T-cell (primary cell): ENCODE measurements at places on chromosomes 7 and 10. TPM values are rescaled to one million over a fixed set of nuclear protein-coding genes. Genes with fewer than 3 reads are reported as not detected.

Gene FAM237B
- not detected for total RNA-seq

- no peaks in the 10 kb centered on the region for H3K4me1 ChIP-seq
- H3K27me3 ChIP-seq: no peaks in the 10 kb centered on the region
- no peak for DNase-seq
- H3K4me3 ChIP-seq: no peak overlapping the region
- H3K36me3 ChIP-seq: no peaks in the 10 kb centered on the region
Observed at GRCh38 chr10:111556666-111557065, 479.8 kb downstream of the ADRA2A start.

GRCh38 chr7:151857412-151857811 is 19.5 kb downstream of the PRKAG2 start:
- no peaks in the 10 kb centered on the region for H3K4me1 ChIP-seq
- H3K36me3 ChIP-seq: peaks cover 3% of the 10 kb centered on the region
- no peak overlapping the region for H3K27ac ChIP-seq
- no peak overlapping the region for H3K4me3 ChIP-seq

GRCh38 chr7:116798232-116798631 is 64.2 kb upstream of the CAPZA2 start:
- no peaks in the 10 kb centered on the region for H3K27me3 ChIP-seq
- no peaks in the 10 kb centered on the region for H3K36me3 ChIP-seq
- H3K4me3 ChIP-seq: no peak overlapping the region
- DNase-seq: no peak
- no peak overlapping the region for H3K27ac ChIP-seq

GRCh38 chr10:7251696-7252465 is 159.0 kb downstream of the SFMBT2 start:
- H3K27ac ChIP-seq: no peak overlapping the region
- H3K4me1 ChIP-seq: peaks cover 8% of the 10 kb centered on the region
- no peaks in the 10 kb centered on the region for H3K27me3 ChIP-seq
- no peak for DNase-seq

DNA sequence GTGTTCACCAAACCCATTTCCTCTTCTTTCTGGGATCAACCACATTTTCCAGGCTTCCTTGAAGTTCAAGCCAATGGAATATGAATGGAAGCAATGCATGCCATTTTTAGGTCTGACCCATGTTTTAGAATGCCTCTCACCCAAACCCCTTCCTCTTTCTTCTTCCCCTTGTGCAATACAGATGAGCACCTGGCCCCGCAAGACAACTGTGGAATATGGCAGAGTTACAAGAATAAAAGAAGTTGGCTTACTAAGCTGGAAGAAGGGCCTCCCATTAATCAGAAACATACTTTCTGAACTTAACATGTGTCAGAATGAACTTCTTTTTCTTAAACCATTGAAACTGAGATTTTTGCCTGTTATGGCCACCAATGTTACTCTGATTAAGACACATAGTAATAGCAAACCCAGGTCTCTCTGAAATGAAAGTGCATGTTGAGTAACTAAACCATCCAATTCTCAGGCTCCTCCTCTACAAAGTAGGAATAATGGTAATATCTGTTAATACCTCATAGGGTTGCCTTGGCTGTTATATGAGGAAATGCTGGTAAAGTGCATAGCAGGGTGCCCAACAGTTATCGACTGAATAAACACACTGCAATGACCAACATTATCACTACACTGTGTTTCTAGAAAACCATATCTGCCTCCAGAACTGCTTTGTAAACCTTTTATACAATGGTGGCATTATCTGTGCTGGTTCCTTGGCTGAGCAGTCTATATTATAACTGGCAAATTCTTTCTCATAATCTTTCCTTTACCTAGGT is 382.2 kb upstream of the NRP1 start:
- no peak overlapping the region for H3K27ac ChIP-seq
- no peaks in the 10 kb centered on the region for H3K27me3 ChIP-seq
- H3K36me3 ChIP-seq: no peaks in the 10 kb centered on the region
- H3K4me3 ChIP-seq: no peak overlapping the region

DNA sequence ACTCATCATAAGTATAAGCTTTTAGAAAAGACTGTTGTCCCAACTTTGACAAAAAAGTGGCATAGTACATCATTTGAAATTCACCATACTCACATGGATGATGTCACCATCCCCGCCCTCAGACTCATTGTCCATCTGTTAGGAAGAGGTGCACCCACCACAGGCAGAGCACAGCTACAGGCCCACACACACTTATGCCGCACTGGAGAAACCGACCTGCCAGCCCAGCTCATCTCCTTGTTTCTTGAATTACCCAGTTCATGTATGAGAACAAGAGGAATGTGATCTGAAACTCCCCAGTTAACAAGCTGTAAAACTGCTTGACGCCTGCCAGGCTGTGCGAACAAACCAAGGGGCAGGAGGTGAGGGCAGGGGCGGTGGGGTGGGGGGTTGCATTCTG is 312.0 kb downstream of the DPP6 start:
- no peaks in the 10 kb centered on the region for H3K4me1 ChIP-seq
- no peak overlapping the region for H3K4me3 ChIP-seq
- H3K27me3 ChIP-seq: peaks cover 3% of the 10 kb centered on the region
- H3K27ac ChIP-seq: no peak overlapping the region
- no peaks in the 10 kb centered on the region for H3K36me3 ChIP-seq

Gene DEPP1
- 0.35 TPM for total RNA-seq

GRCh38 chr10:80609331-80609730 is 71.6 kb downstream of the SH2D4B start:
- DNase-seq: no peak
- H3K27ac ChIP-seq: no peak overlapping the region
- no peak overlapping the region for H3K4me3 ChIP-seq
- no peaks in the 10 kb centered on the region for H3K36me3 ChIP-seq

- no peaks in the 10 kb centered on the region for H3K27me3 ChIP-seq
- H3K4me1 ChIP-seq: no peaks in the 10 kb centered on the region
- no peaks in the 10 kb centered on the region for H3K36me3 ChIP-seq
- H3K4me3 ChIP-seq: no peak overlapping the region
- H3K27ac ChIP-seq: no peak overlapping the region
Observed at GRCh38 chr7:108875139-108875538, 305.5 kb downstream of the DNAJB9 start.

DNA sequence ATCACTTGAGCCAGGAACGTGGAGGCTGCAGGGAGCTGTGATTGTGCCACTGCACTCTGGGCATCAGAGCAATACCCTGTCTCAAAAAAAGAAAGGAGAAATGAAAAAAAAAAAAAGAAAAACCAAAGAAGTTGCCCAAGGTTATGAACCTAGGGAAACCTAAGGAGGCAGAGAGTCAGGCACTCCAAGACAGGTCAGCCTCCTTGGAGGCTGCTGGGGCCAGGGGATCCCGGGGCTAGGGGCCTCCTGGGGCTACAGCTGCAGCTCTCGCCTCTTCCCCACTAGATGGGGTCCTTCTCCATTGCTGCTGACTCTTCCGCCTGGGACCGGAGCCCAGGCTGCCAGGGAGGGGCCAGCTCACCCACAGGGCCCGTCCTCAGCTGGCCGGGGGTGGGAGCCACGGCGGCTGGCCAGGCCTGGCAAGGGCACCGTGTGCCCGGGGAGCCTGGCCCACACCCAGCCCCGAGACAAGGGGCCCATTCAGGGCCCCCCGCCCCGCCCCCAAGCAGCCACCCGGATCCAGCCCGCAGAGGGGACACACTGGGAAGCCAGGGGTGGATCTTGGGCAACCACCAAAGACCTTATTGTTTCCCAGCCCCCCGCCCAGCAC is 1.7 kb upstream of the SPACDR start:
- peaks cover 21% of the 10 kb centered on the region for H3K4me1 ChIP-seq
- no peak overlapping the region for H3K27ac ChIP-seq
- peaks cover 47% of the 10 kb centered on the region for H3K36me3 ChIP-seq
- no peak for DNase-seq
- no peak overlapping the region for H3K4me3 ChIP-seq
- H3K27me3 ChIP-seq: no peaks in the 10 kb centered on the region

DNA sequence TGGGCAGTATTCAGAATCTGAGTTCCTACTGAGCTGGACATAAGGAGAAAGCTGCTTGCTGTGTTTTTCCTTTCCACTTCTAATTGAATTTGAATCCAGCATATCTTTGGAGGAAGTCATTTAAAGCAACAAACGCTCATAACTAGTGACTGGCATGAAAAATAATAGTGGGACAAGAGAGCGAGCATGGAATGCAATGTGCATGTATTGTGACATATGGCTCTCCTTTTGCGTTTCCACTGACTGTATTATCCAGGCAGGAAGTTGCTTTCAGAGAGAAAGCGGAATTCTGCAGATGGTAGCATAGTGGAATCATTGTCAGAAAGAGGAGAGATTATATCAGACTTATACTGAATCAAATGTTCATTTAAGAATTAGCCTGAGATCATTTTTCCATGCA is 368.6 kb downstream of the REEP3 start:
- no peak for DNase-seq
- no peaks in the 10 kb centered on the region for H3K4me1 ChIP-seq
- H3K27ac ChIP-seq: no peak overlapping the region
- no peaks in the 10 kb centered on the region for H3K36me3 ChIP-seq
- peaks cover 6% of the 10 kb centered on the region for H3K27me3 ChIP-seq

DNA sequence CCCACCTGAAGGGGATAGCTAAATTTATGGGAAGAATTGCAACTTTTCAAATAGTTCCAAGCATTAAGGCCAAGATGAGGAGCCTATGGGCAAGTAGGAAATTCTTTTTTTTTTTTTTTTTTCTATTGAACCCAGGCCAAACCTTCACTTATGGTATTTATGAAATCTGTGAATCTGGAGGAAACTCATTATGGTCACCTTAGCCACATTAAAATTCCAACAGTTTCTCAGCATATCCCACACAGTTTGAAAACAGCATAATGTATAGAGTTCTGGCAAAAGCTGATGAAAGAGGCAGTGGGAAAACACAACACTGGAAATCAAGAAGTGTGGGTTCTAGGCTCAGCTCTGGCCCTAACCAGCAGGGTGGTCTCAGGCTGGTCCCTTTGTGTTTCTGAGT is 236.9 kb downstream of the PTEN start:
- H3K27ac ChIP-seq: no peak overlapping the region
- no peaks in the 10 kb centered on the region for H3K36me3 ChIP-seq
- H3K4me3 ChIP-seq: no peak overlapping the region
- no peak for DNase-seq

DNA sequence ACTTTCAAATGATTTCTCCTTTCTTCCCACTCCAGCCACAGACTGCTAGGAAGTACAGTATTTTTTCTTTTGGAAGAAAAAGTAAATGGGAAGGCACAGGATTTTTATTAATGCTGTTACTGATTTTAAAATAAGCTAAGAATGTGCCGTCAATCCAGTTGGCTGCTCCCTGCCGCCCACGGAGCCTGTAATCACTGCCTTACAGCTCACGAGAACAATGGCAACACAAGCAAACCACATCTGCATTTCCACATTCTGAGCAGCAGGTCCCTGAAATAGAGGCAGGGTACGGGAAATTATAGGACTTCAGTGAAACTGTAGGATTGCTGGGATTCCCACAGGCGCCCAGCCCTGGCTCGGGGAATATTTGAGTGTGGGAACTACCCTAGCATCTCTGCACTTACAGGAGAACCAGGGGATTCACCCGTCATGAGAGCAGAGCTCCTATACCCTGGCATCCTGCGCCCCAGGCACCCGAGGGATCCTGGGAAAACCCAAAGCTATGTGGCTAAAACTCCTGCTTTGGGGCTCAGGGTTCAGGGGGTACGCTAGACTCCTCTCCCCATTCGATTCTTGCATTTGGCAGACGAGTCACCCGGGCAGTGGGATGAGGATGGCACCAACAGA is 72.9 kb upstream of the TNS3 start:
- no peak for DNase-seq
- no peaks in the 10 kb centered on the region for H3K36me3 ChIP-seq
- H3K4me1 ChIP-seq: no peaks in the 10 kb centered on the region
- H3K27me3 ChIP-seq: no peaks in the 10 kb centered on the region
- no peak overlapping the region for H3K27ac ChIP-seq
- no peak overlapping the region for H3K4me3 ChIP-seq

DNA sequence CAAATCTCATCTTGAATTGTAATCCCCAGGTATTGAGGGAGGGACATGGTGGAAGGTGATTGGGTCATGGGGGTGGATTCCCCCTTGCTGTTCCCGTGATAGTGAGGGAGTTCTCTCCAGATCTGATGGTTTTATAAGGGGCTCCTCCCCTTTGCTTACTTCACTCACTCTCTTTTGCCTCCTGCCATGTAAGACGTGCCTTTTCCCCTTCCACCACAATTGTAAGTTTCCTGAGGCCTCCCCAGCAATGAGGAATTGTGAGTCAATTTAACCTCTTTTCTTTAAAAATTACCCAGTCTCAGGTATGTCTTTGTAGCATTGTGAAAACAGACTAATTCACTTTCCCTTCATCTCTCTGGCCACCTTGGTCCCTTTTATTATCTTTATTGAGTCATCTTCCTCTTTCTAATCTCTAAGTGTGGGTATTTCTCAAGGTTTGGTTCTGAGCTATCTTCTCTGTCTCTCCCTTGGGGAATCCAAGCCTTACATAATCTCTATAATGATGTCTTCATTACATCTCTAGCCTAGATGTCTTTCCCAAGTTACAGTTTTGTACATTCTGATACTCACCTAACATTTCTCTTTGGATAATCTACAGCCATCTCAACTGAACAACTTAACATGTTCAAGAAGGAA is 99.1 kb upstream of the JCAD start:
- H3K4me3 ChIP-seq: no peak overlapping the region
- peaks cover 18% of the 10 kb centered on the region for H3K27me3 ChIP-seq
- no peaks in the 10 kb centered on the region for H3K4me1 ChIP-seq
- no peaks in the 10 kb centered on the region for H3K36me3 ChIP-seq

Gene PTPN20
- 1.5 TPM for total RNA-seq

Gene GNG11
- 0.35 TPM for total RNA-seq

Gene TMEM225B
- total RNA-seq: 0.85 TPM

DNA sequence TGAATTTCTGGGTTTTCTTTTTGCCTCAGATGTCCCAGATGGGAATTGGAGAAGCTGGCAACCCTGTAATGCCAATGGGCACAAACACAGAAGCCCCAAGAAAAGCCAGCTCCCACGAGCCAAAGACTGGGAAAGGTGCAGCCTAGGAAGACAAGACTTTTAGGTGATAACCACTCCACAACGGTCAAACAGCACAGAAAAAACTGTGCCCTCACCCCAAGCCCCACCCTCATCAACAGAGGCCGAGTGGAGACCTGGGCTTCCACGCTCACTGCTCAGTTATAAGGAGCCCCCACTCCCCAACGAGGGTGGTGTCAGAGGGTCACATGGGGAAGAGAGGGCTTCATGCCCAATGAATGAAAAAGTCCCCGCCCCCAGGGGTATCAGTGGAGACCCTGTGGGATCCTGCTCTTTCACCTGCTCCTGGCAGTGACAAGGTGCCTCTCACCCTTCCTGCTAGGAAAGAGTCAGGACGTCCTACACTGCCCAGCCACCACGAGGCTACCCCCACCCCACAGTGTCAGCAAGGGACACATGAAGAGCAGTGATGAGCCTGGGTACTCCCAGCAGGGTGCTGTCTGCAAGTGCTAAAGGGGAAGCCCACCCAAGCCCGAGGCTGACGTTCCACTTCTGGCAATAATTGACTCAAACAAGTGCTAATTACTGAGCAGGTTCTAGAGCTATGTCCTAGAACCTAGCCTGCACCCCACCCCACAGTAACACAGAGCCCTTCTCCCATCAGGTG is 8.3 kb downstream of the TMEM273 start:
- DNase-seq: no peak
- no peaks in the 10 kb centered on the region for H3K4me1 ChIP-seq
- H3K27me3 ChIP-seq: no peaks in the 10 kb centered on the region
- H3K4me3 ChIP-seq: no peak overlapping the region
- H3K36me3 ChIP-seq: no peaks in the 10 kb centered on the region
